SJSA1 (cell line): ENCODE measurements at places on chromosomes 5 and 9. TPM values are rescaled to one million over a fixed set of nuclear protein-coding genes. Genes with fewer than 3 reads are reported as not detected.

DNA sequence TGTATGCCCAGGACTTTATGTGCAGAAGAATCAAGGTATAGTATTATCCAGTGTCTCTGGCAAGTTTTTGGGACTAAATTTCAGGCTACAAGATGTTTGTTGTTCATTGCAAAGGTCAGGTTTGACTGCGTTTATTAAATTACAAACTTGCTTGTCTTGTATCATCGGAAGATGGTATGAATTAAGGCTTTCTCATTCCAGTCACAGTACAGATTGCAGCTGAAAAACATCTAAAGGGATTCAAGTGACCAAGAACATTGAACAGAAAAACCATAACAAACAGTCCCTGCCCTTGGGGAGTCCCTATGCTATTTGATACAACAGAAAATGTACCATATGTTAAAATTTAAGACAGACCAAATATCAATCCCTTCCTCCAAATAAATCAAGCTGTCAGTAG is 244.7 kb upstream of the TNC start:
- no peaks in the 10 kb centered on the region for H3K27me3 ChIP-seq
- no peaks in the 10 kb centered on the region for H3K36me3 ChIP-seq
- no peak overlapping the region for H3K4me3 ChIP-seq
- H3K4me1 ChIP-seq, result peaks cover 24% of the 10 kb centered on the region
- no peak for DNase-seq

DNA sequence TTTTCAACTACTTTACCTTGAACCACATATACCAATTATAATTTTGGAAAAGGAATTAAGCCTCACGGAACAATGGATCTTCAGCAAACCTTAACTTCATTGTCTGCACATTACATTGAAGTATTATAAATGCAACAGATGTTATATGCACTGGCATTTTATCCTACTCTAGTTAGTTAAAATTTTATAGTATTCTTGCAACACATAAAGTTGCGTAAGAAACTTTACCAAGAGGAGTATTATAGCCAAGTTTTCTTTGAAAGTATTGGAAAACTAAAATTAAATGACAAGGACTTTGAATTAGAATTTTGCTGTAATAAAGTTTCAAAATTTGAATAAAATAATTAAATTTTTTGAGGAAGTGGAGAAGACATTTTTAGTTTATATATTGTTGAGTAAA is 63.4 kb upstream of the SREK1 start:
- DNase-seq, result no peak
- H3K27ac ChIP-seq, result no peak overlapping the region
- H3K27me3 ChIP-seq, result no peaks in the 10 kb centered on the region

The LTC4S gene
- 0.68 TPM in 1 of 2 replicates, not detected in the other for total RNA-seq

- DNase-seq, result no peak
- no peaks in the 10 kb centered on the region for H3K4me1 ChIP-seq
These were observed 732.7 kb downstream of the SEMA5A start for GRCh38 chr5:8813180-8813579.

GRCh38 chr9:123096987-123097386 is 63.5 kb downstream of the GPR21 start:
- no peaks in the 10 kb centered on the region for H3K4me1 ChIP-seq
- H3K27ac ChIP-seq, result no peak overlapping the region
- H3K27me3 ChIP-seq, result no peaks in the 10 kb centered on the region
- no peak for DNase-seq
- no peak overlapping the region for H3K4me3 ChIP-seq
- H3K36me3 ChIP-seq, result peaks cover 60% of the 10 kb centered on the region

DNA sequence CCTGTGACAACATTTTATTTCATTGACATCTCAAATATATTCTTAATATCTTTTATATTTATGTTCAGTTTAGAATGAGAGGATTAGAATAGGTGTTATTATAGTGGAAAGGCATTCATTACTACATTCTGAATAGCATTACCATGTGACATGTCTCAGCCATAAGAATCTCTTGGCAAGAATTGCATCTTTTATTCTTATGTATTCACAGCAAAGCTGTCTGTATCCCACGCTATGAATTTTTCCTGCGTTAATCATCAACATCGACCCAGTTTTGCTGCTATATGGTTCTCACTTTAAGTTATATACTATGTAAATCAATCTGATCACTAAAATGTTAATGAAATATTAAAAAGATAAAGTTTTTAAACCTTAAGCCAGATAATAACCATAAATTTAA is 248.6 kb downstream of the TMEM232 start:
- H3K4me3 ChIP-seq, result no peak overlapping the region
- peak; percentile 49 for DNase-seq
- peaks cover 20% of the 10 kb centered on the region for H3K4me1 ChIP-seq

The RAI14 gene
- 21.5 and 30.6 TPM in 2 replicates for total RNA-seq

GRCh38 chr5:69046375-69046957 is 47.3 kb upstream of the SLC30A5 start:
- H3K36me3 ChIP-seq, result no peaks in the 10 kb centered on the region
- H3K27me3 ChIP-seq, result no peaks in the 10 kb centered on the region
- no peak for DNase-seq
- peaks cover 3% of the 10 kb centered on the region; the same call in 1 of the 2 replicates for H3K4me1 ChIP-seq
- H3K4me3 ChIP-seq, result no peak overlapping the region

The FOXD4L4 gene
- total RNA-seq, result not detected in 2 replicates

GRCh38 chr9:126860757-126861466 is 473 bp downstream of the ZBTB34 start:
- peak overlapping the region; percentile 97 for H3K4me3 ChIP-seq
- no peak overlapping the region for H3K27ac ChIP-seq
- peaks cover 11% of the 10 kb centered on the region; the same call in 1 of the 2 replicates for H3K27me3 ChIP-seq
- DNase-seq, result no peak
- H3K4me1 ChIP-seq, result peaks cover 13% of the 10 kb centered on the region
- peaks cover 25% of the 10 kb centered on the region for H3K36me3 ChIP-seq

GRCh38 chr9:79809931-79810330 is 238.2 kb downstream of the TLE4 start:
- H3K27ac ChIP-seq, result peak overlapping the region; percentile 30
- H3K27me3 ChIP-seq, result no peaks in the 10 kb centered on the region
- H3K36me3 ChIP-seq, result no peaks in the 10 kb centered on the region
- peaks cover 25% of the 10 kb centered on the region for H3K4me1 ChIP-seq
- no peak overlapping the region for H3K4me3 ChIP-seq

The FGF18 gene
- 0.21 TPM in 1 of 2 replicates, not detected in the other for total RNA-seq

The SLCO6A1 gene
- total RNA-seq, result not detected in 2 replicates

GRCh38 chr9:108333530-108333983 is 522.2 kb downstream of the ACTL7B start:
- no peaks in the 10 kb centered on the region for H3K36me3 ChIP-seq
- no peak for DNase-seq
- H3K4me3 ChIP-seq, result no peak overlapping the region
- H3K27ac ChIP-seq, result no peak overlapping the region

- no peaks in the 10 kb centered on the region for H3K27me3 ChIP-seq
- peaks cover 12% of the 10 kb centered on the region for H3K4me1 ChIP-seq
- peak overlapping the region; percentile 70 for H3K27ac ChIP-seq
- no peak for DNase-seq
These were observed 186.3 kb downstream of the MARCHF11 start for GRCh38 chr5:15993334-15993733.
